ENCODE measurements at places on chromosomes 7 and 10.

GRCh38 chr10:72802763-72803505, 90.6 kb upstream of the OIT3 start:
- no peak for DNase-seq

- DNase-seq, result no peak
Observed at GRCh38 chr10:28722065-28722803, 44.9 kb downstream of the BAMBI start.

DNA sequence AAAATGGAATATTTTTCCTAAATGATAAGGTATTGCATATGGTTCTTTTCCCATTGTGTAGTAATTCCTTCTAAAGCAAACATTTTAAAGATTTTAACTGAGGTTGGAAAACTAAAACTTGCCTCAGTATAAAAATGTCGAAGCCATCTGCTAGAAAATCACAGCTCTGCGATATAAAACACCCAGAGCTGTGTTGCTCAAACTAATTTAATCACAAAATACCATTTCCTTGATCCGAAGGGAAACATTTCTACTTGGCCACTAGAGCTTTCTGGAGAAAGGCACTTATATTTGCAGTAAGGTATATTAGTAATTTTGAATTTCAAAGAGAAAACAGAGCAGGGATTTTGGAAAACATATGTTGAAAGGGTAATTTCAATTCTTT, 209.2 kb upstream of the ZNF32 start:
- DNase-seq, result no peak

- DNase-seq, result no peak
Observed at GRCh38 chr10:87654212-87654611, 5.5 kb upstream of the PAPSS2 start.

- DNase-seq, result no peak
Observed at GRCh38 chr7:90764848-90765570, 168.9 kb downstream of the CDK14 start.

DNA sequence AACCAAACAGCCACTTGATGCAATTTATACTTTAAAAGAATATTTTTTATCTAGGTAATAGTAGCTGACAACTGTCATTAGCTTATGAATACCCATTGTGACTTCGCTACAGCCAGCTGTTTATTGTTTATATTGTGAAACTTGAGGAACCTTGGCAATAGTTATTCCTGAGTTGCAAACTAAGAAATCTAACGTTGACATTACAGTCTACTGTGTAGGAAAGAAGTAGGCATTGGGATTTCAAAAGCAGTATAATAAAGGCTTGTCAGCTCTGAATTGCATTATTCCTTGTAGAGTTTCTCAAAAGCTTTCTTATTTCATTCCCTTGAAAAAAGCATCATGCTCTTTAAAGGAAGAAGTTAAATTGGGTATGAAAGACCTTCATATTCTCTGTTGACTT, 42.7 kb upstream of the OIT3 start:
- no peak for DNase-seq

- DNase-seq, result no peak
Observed at GRCh38 chr10:16586358-16587138, 64.9 kb upstream of the C1QL3 start.

DNA sequence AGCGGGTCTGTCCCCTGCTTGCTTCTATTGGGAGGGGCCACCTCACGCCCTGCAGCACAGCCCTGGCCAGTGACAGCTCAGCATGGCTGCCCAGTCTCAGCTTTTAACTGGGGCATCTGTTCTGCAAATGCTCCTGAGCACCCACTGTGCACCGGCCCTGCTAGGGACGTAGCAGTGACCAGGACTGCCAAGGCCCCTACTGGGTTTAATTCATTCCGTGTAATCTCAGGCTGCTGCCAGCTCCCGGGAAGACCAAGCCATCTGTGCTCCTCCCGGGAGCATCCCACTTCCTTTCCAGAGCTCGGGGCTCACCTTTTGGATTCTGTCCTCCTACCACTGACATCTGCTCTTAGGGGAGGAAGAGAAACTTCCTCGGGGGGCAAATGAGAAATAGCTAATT, 85.2 kb downstream of the ADARB2 start:
- no peak for DNase-seq

DNA sequence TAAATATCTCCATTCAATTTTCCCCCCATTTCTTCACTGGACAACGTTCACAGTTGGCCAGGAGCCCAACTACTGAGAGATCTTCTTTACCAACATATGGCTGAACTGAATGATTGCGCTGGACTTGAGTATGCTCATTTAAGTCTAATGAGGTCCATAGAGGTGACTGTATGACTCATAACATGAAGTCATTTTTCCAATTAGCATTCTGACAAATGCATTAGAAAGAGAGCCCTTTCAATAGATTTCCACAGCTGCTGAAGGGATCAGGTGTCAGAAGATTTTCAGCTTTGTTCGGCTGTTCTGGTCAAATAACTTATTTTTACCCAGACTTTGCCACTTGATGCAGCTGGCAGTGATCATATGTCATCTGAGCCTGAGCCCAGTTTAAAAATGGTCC, 438.0 kb downstream of the ETV1 start:
- DNase-seq, result no peak

DNA sequence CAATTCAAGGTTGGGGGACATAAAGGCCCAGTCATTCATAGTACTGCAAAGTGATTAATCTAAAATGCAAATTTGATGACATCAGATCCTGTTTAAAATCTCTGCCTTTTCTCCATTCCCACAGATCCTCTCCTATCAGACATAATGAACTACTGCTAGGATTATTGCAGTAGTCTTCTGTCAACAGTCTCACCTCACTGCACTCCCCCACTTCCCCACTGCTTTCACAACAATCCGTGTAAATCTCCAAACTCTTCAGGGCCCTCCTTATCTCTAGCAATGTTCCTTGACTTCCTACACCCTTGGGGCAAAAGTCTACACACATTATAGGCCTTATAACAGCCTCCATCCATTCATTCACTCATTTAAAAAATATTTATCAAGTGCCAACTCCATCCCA, 112.4 kb downstream of the KBTBD2 start:
- no peak for DNase-seq

- DNase-seq, result no peak
Observed at GRCh38 chr7:106865130-106866041, at the start of gene PIK3CG. PIK3CG (plus strand) TSS chr7:106865282; CDS start chr7:106867562, 2,280 bp downstream.

DNA sequence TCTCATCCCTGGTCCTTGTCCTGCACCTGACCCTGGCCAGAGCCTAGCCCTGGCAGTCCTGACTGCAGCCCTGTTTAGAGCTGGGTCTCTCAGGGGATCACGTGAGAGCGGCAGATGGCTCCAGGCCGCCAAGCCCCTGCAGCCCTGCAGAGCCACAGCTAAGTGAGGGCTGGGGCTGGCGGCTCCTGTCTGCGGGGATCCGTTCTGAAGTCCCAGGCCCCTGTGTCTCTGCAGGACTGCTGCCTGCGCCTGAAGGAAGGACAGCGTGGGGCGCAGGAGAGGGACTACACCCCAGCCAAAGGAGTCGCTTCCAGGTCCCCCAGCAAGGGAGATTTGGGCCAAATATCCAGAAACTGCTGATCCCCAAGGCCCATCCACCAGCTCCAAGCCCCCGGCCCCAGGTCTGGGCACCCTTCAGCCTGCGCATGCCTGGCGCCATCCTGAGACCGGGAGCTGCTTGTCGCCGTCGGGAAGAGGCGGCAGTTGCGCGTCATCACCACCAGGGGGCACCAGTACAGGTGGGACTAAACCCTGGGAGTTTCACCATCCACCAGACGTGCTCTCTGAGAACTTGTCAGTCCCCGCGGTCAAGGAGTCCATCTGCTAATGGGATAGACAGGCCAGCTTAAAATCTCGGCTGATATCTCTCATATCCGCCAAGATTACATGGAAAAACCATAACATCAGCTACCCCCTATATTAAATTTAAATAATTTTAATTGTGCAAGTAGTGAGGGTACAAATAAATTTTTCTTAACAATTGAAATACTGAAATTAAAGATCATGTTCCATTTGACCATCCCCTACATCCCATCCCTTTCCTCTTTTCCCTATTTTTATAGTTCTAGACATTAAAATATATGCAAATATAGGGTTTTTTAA, 25.1 kb upstream of the GHRHR start:
- peak; percentile 38 for DNase-seq

DNA sequence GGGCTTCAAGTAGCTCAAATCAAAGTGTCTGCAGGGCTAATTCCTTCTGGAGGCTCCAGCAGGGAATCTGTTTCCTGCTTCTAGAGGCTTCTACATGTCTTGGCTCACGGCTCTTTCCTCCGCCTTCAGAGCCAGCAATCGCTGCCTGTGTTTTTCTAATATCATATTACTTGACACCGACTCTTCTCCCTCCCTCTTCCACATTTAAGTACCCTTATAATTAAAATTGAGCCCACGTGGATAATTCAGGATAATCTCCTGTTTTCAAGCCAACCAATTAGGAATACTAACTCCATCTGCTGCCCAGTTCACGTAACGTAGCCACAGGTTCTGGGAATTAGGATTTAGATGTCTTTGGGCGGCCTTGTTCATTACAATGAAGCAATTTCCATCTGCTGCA, 372.2 kb downstream of the DPP6 start:
- no peak for DNase-seq

DNA sequence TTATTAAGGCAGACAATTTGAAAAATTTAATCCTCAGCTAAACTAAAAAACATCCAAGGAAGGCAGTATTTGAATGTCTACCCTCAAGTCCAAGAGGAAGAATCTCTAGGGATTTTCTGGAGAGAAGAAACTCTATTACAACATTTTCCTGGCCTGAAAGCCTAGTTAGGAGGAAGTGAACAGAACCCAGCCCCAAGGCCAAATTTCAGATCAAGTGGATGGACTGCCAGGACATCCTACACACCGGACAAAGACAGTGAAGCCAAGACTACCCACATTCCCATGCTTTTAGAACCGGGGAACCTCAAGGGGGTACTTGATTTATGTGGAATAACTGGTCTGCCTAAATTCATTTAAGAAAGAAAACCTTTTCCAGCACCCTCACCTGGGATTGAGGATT, 108.9 kb upstream of the MEOX2 start:
- no peak for DNase-seq

GRCh38 chr10:79473496-79474095, 28.2 kb upstream of the ZCCHC24 start:
- no peak for DNase-seq

DNA sequence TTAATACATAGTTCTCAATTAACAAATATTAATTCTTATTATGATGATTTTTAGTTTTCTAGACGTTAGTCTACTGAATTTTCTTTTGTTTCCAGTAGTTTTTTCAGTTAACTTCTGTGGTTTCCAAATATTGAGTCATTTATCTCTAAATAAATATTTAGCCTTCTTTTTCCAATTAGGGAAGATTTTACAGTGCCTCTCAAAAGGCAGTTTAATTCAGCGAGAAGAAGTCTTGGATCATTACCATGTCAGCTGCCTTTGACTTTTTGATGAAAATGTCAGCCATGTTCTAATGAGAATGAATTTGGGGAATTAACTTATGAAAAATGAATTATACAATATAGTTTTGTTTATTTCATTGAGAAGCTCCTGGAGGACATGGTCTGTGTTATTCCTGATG, 90.0 kb downstream of the CDK14 start:
- no peak for DNase-seq

GRCh38 chr7:2851497-2851896, 7.4 kb upstream of the GNA12 start:
- DNase-seq, result no peak

- no peak for DNase-seq
Observed at GRCh38 chr10:128693493-128694131, 567.4 kb upstream of the MKI67 start.

DNA sequence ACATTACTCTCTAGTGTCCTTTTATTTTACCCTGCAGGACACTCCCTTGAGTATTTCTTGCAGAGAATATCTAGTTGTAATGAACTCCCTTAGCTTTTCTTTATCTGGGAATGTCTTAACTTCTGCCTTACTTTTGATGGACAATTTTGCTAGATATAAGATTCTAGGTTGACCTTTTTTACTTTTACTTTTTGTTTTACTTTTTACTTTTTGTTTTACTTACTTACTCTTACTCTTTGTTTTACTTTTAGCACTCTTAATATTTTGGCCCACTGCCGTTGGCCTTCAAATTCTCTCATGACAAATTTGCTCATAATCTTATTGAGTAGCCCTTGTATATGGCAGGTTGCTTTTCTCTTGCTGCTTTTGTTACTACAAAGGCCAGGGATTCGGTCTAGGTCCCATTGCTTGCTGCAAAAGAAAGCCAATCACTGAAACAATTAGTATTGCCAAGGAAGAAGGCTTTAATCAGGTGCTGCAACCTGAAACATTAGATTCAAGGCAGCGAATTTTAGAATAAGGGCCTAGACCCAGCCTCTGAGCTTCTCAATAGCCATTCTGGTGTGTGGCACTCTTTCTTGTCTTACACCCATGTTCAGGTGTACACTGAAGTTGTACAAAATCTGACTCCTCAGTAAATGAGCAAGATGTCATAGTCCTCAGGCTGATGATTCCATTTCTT, 137.0 kb downstream of the TES start:
- DNase-seq, result no peak

GRCh38 chr10:71064413-71065118, 147.8 kb upstream of the UNC5B start:
- no peak for DNase-seq

DNA sequence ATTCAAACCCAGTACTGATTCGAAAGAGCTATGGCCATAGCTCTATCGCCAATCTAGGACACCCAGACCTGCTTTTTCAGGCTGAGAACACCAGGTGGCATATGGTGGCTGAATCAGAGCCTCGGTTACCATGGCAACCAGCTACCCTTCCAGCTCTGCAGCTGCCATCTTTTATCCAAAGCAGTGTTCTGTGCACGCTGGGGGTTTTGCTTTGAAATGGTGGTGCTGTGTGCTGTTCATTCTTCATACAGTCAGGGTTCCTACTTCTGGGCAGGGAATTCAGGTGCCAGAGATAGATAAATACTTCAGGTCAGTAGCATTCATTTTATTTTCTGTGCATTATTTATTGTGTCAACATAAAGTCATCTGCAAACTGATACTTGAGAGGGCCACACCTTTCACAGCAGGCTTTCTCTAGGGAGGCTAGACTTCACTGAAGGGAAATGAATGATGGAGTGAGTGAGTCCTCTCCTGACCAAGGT, 85.4 kb downstream of the AKR1D1 start:
- DNase-seq, result peak; percentile 2

DNA sequence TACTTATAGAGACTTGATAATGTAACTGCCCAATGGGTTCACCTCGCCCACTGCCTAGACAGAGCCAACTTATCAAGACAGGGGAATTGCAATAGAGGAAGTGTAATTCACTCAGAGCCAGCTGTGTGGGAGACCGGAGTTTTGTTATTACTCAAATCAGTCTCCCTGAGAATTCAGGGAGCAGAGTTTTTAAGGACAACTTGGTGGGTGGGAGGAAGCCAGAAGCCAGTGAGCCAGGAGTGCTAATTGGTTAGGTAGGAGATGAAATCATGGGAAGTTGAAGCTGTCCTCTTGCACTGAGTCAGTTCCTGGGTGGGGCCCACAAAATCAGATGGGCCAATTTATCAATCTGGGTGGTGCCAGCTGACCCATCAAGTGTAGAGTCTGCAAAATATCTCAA, 20.1 kb upstream of the C7orf33 start:
- DNase-seq, result no peak

- no peak for DNase-seq
Observed at GRCh38 chr10:107689323-107689722, 524.8 kb upstream of the SORCS1 start.

Measured in activated naive CD4-positive, alpha-beta T cell (primary cell).